ENCODE measurements at places on chromosomes 6 and 20.

- no peak for DNase-seq
These were observed 84.2 kb upstream of the SLC22A23 start for GRCh38 chr6:3541006-3541585.

DNA sequence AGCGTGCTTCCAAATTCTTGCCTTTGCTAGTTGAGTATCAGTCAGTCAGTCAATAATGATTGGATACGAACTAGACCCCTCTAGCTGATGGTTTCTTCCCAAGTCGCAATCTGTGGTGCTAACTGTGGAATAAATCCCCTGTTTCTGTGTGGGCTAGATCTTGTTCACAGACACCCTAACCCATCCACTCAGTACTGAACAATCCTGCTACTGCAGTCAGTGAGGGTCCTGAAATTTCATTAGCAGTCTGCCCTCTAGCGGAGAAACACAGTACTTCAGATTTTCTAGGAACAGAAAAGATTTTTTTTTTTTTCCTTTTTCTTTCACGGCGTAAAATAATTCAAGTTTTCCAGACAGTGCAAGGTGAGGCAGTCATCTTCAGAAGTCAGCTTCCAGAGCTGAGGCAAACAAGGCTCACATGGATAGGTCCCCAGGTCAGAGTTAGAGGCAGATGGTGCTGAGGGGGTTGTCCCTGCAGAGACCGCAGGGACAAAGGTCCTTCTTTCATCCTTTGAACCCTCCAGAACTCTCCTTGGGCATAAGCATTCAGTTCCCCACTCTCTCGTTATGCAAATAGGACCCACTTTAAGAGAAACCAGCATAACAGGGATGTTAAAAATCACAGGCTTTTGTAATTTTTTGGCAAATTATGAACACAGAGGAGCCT is 119.6 kb downstream of the SCML4 start:
- DNase-seq = peak; percentile 48

DNA sequence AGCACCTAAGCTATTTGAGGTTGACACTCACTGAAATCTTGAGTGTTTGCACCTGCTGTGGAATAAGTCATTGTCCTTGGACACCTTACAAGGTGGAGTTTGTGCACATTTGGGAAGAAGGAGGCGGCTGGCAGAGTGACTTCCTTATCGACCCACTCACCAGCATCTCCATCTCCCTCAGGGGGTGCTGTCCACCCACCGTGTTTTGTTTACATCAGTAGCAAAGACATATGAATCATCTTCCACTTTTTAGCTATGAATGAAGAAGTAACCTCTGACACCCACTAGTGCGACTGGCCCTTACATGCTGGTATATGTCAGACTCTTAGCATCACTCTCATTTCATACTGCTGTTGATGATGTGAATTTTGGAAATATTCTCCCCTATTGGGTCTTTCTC is 119.5 kb upstream of the SGK1 start:
- DNase-seq = no peak

DNA sequence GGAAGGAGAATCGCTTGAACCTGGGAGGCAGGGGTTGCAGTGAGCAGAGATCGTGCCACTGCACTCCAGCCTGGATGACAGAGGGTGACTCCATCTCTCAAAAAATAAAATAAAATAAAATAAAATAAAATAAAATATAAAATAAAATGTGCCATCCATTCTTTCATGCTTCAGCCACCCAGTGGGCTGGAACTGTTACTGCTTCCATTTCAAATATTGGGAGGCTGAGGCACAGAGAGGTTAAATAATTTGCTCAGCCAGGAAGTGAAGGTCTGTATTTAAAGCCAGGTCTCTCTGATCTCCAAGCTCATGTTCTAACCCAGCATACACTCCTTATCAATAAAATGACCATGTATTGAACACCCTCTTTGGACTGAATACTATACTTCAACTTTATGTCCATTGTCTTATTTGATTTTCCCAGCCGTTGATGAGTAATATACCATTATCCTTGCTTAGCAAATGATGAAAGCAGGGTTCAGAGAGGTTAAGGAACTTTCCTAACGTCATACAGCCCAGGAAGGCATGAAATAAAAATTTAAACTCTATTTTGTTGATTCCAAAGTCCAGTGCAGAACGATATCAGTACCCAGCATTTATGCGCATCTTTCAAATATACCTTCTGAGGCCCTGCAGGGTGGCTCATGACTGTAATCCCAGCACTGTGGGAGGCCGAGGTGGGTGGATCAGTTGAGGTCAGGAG is 25.8 kb upstream of the SLC9A8 start:
- no peak for DNase-seq

DNA sequence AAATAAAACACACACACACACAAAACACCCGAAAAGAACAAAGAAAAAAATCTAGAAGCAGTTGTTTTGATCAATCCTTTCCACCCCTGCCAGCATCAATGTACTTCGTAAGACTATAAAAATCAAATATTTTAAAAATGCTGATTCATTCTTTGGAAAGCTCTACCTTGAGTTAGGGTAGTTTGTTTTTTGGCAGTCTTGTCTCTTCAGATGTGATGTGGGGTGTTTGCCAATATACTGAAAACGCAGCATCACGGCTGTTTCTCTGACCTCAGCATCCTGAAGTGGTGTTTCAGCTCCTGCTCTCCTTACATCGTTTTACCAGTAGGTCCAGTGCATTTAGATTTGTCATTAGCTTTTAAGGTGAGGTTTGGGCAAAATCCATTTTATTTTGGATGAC is 526.0 kb downstream of the UTRN start:
- DNase-seq = no peak

DNA sequence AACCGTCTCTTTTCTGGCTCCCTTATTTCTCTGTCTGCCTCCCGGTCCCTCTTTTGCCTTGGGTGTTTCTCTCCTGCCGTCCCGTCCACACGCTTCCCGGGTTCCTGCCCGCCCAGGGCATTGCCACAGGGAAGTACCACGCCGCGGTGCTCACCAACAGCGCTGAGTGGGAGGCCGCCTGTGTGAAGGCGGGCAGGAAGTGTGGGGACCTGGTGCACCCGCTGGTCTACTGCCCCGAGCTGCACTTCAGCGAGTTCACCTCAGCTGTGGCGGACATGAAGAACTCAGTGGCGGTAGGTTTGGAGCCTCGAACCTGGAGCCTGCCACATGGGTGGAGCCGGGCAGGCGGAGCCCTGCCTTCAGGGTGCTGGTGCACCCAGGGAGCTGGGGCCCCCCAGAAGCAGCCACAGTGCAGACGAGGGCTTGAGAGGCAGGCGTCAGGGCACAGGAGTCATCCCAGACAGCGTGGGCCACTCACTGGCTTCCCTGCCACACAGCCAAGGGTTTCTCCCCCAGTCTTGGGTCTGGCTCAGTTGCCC is 21.3 kb downstream of the NPEPL1 start:
- DNase-seq = peak; percentile 14
